GM10248 (cell line): ENCODE measurements at places on chromosomes 16 and 17.

- no peak for DNase-seq
Measured at GRCh38 chr17:60752873-60753577, 75.4 kb downstream of the BCAS3 start.

DNA sequence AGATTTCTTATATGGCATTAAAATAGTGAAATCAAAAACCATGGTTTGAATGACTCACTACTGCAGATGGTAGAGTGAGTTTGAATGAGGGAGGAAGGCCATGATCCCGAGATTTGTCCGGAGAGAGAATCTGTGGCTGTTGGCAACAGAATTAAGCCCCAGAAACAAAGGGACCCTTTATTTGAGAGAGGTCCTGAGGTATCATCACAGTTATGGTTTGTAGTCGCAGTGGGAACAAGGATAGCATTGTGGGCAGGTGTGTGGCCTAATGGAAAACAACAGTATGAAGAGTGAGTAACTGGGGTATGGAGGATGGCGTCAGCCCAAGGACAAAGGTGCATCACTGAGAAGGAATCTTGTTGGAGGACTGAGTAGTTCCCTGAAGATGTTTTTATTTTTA lies 8.5 kb upstream of the ZFP3 start:
- DNase-seq, result no peak

DNA sequence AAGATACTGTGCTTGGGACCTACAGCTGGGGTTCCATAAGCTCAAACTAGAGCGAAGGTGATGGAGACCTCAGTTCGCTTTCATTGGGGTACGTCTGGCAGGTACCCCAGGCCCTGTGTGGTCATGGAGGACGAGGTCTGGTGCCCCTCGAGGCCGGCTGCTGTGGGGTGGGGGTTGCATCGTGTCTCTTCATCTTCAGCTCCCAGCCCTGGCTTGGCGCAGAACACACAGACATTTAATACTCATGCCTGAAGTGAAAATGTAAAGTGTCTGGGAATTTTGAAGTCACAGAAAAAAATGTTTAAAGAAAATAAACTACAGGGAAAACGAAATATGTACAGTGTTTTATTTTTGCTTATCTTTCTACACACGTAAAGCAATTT lies 80.5 kb downstream of the TBC1D16 start:
- no peak for DNase-seq

GRCh38 chr16:58177353-58177710 lies 20.6 kb downstream of the CSNK2A2 start:
- no peak for DNase-seq

- DNase-seq, result no peak
Measured at GRCh38 chr16:85984947-85985451, 86.0 kb downstream of the IRF8 start.

GRCh38 chr16:12677502-12677901 lies 126.2 kb downstream of the CPPED1 start:
- no peak for DNase-seq

DNA sequence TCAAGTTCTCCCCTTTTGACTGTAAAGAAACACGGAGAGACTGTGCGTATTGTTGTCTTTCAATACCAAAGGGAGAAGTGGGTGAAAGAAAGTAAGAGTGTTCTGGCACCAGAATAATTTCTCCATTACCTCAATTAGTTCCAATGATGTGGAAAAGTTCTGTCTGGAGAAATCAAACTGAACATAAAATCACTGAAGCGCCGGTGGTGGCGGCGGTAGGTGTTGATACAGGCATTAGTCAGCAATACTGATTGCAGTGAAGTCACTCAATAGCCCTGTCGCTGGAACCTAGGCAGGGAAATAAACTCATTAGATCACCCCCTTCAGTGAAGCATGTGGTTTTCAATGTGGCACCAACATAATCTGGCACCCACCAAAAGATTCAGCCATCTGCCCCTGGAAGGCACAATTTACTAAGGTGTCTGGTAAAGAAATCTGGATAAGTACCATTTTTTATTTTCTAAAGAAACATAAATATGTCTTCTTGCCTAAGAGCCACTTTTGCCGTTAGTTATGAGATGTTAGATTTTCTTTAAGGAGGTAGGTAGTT lies 274.2 kb upstream of the SOX9 start:
- DNase-seq, result no peak
